ENCODE measurements at places on chromosomes 5 and 9. TPM values are rescaled to one million over a fixed set of nuclear protein-coding genes. Genes with fewer than 3 reads are reported as not detected.

Gene PRXL2C
- 5.1 TPM for polyA plus RNA-seq

Gene HTR4
- not detected for polyA plus RNA-seq

Gene GARIN3
- polyA plus RNA-seq: not detected

Gene CDC20B
- polyA plus RNA-seq: not detected

Gene SAP30L
- polyA plus RNA-seq: 17.0 TPM

Gene RELL2
- polyA plus RNA-seq: 2.6 TPM

All from adipose tissue (tissue), 3 donors.